Ureter (tissue), 1 donor: ENCODE measurements at places on chromosomes 6 and 20. TPM values are rescaled to one million over a fixed set of nuclear protein-coding genes. Genes with fewer than 3 reads are reported as not detected.

Gene EFCAB8
- total RNA-seq, result 1.0 TPM

Gene CCDC170
- total RNA-seq, result 1.7 TPM

Gene TSHZ2
- 23.3 TPM for total RNA-seq

Gene TP53INP2
- 31.9 TPM for total RNA-seq
